ENCODE measurements at places on chromosomes 4 and X.

- no peaks in the 10 kb centered on the region for H3K4me1 ChIP-seq
- no peak overlapping the region for H3K4me3 ChIP-seq
These were observed 50.8 kb downstream of the TMEM165 start for GRCh38 chr4:55446578-55446922.

GRCh38 chrX:154717824-154718223 lies 33.1 kb downstream of the GAB3 start:
- no peaks in the 10 kb centered on the region for H3K27me3 ChIP-seq
- H3K36me3 ChIP-seq = peaks cover 13% of the 10 kb centered on the region
- no peak overlapping the region for H3K4me3 ChIP-seq

- H3K36me3 ChIP-seq = no peaks in the 10 kb centered on the region
- no peak overlapping the region for H3K27ac ChIP-seq
- peaks cover 8% of the 10 kb centered on the region for H3K27me3 ChIP-seq
- no peak overlapping the region for H3K4me3 ChIP-seq
These were observed 469 bp downstream of the IRS4 start for GRCh38 chrX:108735679-108736508.

DNA sequence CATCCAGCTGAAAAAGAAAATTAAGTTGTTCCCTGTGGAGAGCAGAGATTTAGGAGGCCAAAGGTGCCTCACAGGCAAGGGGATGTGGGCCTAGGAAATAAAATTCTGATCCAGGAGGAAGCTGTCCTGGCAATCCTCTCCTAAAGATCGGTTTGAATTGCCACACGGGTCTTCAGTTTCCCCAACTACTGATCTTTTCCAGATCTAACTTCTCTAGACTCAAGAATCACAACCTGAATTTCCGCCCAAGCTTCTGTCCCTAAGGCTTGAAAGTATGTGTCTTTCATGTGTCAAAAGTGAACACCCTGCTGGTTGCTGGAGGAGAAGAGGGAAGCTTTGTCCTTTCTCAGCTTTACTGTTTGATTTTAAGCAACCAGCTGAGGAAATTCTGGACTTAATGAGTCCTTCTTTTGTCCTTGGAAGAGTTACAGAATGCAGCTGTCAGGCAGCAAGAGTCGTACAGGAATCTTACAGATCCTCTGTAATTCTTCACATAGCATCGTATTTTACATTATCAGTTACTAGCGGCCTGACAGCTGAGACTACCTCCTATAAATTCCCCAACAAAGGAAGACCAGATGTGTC lies 93.8 kb downstream of the INPP4B start:
- no peaks in the 10 kb centered on the region for H3K4me1 ChIP-seq
- H3K4me3 ChIP-seq = no peak overlapping the region
- H3K36me3 ChIP-seq = no peaks in the 10 kb centered on the region
- H3K27ac ChIP-seq = no peak overlapping the region
- no peak for DNase-seq
- no peaks in the 10 kb centered on the region for H3K27me3 ChIP-seq

DNA sequence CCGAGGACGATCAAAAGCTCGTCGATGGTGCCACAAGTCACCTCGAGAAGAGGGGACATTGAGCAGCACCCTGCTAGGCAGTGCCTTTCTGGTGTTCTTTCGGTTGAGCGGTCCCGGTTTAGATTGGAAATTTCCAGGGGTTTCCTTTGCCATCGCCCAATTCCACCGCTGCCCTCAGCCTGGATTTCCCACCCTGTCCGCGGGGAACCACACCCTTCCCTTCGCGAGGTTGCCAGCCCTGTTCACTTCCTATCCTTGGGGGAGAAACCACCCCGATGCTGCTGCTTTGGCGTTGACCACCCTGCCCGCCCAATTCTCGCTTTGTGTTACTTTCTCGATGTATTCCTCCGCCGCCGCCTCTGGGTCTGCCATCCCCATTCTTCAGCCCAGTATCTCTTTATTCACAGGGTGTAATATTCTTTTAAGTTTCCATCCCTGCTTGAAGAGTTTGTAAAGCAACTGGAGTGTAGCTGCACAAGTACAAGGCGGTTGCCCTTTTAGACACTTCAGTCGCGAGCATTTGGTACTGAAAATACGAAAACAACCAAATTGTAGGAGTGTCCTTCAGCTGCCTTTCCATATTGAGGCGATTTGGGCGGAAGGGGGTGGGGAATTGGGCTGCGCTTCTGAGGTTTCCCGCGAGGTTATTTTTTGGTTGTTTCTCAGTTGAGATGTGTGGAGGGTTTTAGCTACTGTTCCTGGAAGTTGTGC lies 1.1 kb downstream of the OGT start:
- peak overlapping the region; percentile 97 for H3K27ac ChIP-seq
- peaks cover 21% of the 10 kb centered on the region for H3K4me1 ChIP-seq
- peak overlapping the region; percentile 97 for H3K4me3 ChIP-seq
- H3K36me3 ChIP-seq = peaks cover 7% of the 10 kb centered on the region
- peak; percentile 37 for DNase-seq

DNA sequence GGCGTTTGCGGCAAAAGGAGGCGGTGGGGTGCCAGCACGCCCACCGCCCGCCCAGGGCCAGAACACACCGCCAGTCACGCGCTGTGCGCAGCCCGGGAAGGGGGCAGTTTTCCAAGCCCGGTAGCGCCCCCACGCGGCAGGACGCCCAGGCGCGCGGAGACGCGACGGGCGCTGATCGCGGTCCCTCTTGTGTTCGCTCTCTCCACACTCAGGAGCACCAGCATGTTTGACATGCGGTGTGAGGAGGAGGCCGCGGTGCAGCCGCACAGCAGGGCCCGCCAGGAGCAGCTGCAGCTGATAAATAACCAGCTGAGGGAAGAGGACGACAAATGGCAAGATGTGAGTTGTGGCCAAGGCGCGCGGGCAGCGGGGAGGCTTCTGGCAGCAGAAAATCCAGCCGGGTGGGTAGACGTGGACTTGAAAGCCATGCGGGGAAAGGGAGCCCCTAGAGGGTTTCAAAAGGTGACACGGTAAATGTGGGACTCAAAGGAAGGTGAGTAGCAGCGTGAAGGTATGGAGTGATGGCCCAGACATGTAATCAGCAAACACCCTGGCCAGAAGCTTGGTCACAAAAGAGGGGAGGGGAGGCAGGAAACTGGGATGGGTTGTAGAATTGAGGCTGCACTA lies 104.1 kb downstream of the PHOX2B start:
- no peak for DNase-seq
- peaks cover 7% of the 10 kb centered on the region for H3K27me3 ChIP-seq
- no peak overlapping the region for H3K4me3 ChIP-seq
- H3K27ac ChIP-seq = no peak overlapping the region
- no peaks in the 10 kb centered on the region for H3K36me3 ChIP-seq

- DNase-seq = no peak
- H3K4me3 ChIP-seq = no peak overlapping the region
- H3K27me3 ChIP-seq = no peaks in the 10 kb centered on the region
- H3K36me3 ChIP-seq = no peaks in the 10 kb centered on the region
- H3K4me1 ChIP-seq = no peaks in the 10 kb centered on the region
- no peak overlapping the region for H3K27ac ChIP-seq
These were observed 83.4 kb upstream of the NKX1-1 start for GRCh38 chr4:1489639-1489995.

DNA sequence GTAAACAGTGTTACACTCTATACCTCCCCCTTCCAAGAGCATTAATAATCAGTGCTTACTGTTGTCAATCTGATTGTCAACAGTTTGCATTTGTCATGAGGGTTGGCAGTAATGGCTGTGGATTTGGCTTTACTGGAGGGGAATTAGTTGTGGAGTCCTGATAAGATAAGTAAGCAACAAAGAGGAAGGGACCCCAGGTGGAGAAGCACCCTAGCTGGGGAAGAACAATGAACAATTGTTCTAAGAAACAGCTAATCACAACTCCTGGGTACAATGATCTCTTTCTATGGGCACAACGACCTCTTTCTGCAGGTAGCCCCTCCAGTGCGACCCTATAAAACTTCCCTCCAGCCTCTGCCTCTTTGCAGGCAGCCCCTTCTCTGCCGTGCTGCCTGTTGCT lies 53.2 kb upstream of the CDKN2AIP start:
- H3K4me1 ChIP-seq = no peaks in the 10 kb centered on the region
- no peak for DNase-seq
- H3K27me3 ChIP-seq = peaks cover 4% of the 10 kb centered on the region
- H3K4me3 ChIP-seq = no peak overlapping the region
- H3K36me3 ChIP-seq = no peaks in the 10 kb centered on the region
- no peak overlapping the region for H3K27ac ChIP-seq

DNA sequence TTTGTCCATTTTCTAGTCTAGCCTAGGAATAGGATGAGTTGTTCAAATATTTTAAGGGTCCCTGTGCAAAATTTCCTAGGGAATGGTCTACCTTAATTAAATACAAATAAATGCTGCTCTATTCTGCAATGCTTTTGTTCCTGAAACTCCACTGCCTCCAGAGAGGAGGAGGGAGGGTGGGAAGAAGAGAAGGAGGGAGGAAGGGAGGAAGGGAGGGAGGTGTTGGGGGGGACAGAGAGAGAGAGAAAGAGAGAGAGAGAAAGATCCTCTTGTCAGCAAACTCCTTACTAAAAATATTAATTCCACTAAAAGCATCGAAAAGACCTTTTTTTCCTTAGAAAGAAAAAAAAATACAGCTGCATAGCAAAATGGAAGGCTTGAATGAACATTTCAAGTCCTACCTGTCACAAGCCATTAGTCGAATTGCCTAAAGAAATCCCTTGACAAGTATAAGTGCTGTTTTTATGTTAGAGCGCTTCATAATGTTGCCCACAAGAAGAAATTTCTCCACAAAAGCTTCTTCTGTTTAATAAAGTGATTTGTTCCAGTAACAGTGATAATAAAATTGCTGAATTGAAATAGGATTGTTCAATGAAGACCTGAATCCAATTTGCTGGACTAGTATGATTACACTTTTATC lies 106.0 kb downstream of the NKX6-1 start:
- no peak overlapping the region for H3K4me3 ChIP-seq
- no peaks in the 10 kb centered on the region for H3K4me1 ChIP-seq
- no peak for DNase-seq
- H3K36me3 ChIP-seq = no peaks in the 10 kb centered on the region
- no peak overlapping the region for H3K27ac ChIP-seq

DNA sequence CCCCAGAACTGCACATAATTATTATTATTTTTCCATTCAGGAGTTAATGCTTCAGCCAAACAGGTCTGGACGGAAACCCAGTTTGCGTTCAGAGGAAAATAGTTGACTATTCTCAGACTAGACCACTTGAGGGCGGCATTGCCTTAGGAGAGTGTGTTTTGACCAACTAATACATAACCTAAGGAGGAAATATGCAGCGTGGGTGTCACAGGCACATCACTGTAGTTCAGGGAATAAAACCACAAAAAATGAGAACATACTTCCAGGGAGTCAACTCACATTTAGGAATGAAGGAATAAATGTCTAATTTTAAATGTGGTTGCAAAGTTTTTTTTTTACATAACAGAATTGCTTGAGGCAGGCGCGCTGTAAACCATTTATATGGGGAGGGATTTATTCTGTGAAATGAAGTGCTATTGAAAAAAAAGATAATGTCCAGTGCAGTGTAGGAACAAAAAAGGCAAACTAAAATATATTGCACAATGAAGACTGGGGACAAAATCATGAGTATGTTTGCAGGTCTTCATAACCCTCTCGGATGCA lies 93.3 kb downstream of the SYNPO2 start:
- H3K4me1 ChIP-seq = no peaks in the 10 kb centered on the region
- H3K36me3 ChIP-seq = no peaks in the 10 kb centered on the region
- peak; percentile 70 for DNase-seq
- H3K4me3 ChIP-seq = no peak overlapping the region
- no peak overlapping the region for H3K27ac ChIP-seq
- H3K27me3 ChIP-seq = no peaks in the 10 kb centered on the region

DNA sequence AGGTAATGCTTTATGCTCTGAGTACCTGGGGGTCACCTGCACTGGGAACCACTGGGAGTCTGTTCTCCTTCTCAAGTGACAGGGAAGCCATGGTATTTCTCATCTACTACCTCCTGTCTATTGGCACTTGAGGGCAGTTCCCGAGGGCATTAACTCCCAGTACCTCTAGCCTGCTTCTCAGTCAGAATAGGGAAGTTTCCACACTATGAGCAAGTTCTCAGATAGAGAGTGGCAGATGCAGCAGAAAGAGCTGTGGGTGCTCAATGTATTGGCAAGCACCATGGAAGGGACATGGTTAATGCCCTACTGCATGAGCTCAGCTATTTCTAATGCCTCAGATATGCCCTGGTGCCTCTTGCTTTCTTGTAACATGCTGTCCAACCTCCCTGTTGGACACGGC lies 74.1 kb downstream of the ANOS1 start:
- H3K27me3 ChIP-seq = no peaks in the 10 kb centered on the region
- no peak overlapping the region for H3K27ac ChIP-seq
- H3K4me1 ChIP-seq = no peaks in the 10 kb centered on the region

GRCh38 chr4:82560853-82561785 lies 669 bp downstream of the TMEM150C start:
- DNase-seq = no peak
- no peaks in the 10 kb centered on the region for H3K36me3 ChIP-seq
- H3K4me1 ChIP-seq = peaks cover 6% of the 10 kb centered on the region
- H3K27ac ChIP-seq = no peak overlapping the region
- H3K27me3 ChIP-seq = peaks cover 17% of the 10 kb centered on the region
- no peak overlapping the region for H3K4me3 ChIP-seq

- no peaks in the 10 kb centered on the region for H3K36me3 ChIP-seq
- no peak for DNase-seq
- no peaks in the 10 kb centered on the region for H3K27me3 ChIP-seq
- no peaks in the 10 kb centered on the region for H3K4me1 ChIP-seq
- H3K27ac ChIP-seq = no peak overlapping the region
These were observed 73.0 kb upstream of the SCOC start for GRCh38 chr4:140300271-140300970.

DNA sequence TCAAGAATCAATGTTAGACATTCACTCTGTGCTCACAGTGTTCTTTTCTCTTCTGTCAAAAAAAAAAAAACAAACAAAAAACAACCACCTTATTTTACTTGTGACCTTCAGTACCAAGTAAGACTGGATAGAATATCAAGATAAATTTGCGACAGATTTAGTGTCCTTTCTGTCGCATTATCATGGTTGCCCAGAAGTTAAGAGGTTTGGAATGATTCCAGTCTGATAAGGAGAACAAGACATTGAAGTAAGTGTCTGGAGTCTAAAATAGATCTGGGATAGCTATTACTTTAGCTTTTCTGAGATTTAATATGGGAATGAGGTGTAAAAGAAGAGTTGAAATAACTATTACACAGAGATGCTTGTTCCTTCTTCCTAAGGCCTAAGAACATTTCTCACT lies 31.7 kb downstream of the SNCA start:
- H3K27me3 ChIP-seq = no peaks in the 10 kb centered on the region
- H3K36me3 ChIP-seq = no peaks in the 10 kb centered on the region
- H3K4me3 ChIP-seq = no peak overlapping the region
- DNase-seq = no peak

DNA sequence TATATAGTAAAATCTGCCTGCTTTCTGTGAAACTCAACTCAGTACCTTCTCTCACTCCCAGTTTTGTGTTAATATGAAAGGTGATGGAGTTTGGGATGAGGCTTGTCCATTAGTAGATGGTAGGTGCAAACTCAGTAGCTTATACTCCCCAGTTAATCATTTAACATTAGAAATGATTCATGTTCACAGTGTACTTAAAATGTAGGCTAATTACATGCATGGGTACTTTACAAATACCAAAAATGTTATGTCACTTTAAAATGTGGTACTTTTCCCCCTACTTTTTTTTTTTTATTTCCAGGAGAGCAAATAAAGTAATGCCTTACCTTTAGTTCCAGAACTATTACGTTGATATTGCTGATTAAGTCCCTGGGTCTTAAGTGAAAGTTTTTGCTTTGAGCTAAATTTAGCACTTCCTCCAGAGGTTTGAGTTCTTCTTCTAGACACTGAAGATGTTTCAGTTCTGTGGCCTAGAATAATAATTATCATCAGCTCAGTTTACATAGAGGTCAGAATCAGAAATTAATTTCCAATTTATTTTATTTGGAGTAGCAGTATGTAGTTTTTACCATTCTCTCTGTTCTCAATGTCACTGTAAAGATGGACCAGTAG lies 3.0 kb downstream of the IL2 start:
- H3K27ac ChIP-seq = no peak overlapping the region
- H3K4me3 ChIP-seq = no peak overlapping the region
- H3K27me3 ChIP-seq = no peaks in the 10 kb centered on the region
- no peaks in the 10 kb centered on the region for H3K4me1 ChIP-seq
- H3K36me3 ChIP-seq = no peaks in the 10 kb centered on the region

Data from natural killer cell (primary cell).